ENCODE measurements at places on chromosomes 12 and 14. TPM values are rescaled to one million over a fixed set of nuclear protein-coding genes. Genes with fewer than 3 reads are reported as not detected.

Gene PMEL
- total RNA-seq, result 0.99 TPM

Gene NDRG2
- 44.2 TPM for total RNA-seq

Gene NFATC4
- total RNA-seq, result 39.4 TPM

Gene KRT85
- not detected for total RNA-seq

Gene TDRD9
- 5.4 TPM for total RNA-seq

Gene REM2
- 0.29 TPM for total RNA-seq

Gene ZNF605
- 18.1 TPM for total RNA-seq

All from left lung (tissue), 14 donors.